ENCODE measurements at places on chromosomes 7 and 10. TPM values are rescaled to one million over a fixed set of nuclear protein-coding genes. Genes with fewer than 3 reads are reported as not detected.

DNA sequence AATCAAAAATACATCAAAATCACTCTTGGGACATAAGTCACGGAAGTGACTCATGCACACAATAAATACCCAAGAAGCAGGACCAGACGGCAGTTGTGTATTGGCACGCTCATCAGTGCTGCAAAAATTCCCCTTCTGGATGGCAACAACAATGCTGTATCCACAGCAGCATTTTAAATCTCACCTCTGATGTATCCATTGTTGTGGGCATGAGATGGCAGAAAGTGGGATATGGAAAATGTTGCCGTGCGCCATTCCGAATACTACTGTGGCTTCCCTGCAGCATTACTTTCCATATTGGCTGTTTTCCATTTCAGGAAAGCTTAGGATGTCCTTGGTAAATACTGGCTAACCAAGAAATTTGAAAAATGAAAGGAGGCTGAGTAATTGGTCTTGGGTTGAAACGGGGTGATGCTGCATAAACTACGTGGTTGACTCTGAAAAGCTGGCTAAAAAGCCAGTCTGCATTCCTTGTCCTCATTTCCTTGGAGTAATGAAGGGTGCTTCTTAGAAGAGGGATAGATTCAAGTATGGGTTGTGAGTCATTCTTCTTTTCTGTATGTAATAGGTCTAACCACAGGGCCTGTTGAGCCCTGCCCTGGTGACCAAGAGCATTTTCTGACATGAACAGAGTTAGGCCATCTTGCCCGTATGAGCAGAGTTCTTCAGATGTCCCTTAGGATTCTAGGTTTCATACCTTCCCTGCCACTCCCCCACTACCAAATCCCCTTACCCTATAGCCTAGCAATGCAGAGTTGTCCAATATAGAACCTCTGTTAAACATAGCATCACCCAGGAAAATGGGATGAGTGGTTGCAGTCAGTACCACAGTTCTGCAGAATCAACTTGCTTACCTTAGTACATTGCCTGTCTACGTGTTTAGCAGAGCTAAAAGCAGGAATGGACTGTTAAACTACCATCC is 36.3 kb upstream of the TOMM7 start:
- DNase-seq: no peak

- no peak for DNase-seq
Measured at GRCh38 chr10:78774614-78774998, 294.2 kb upstream of the ZMIZ1 start.

DNA sequence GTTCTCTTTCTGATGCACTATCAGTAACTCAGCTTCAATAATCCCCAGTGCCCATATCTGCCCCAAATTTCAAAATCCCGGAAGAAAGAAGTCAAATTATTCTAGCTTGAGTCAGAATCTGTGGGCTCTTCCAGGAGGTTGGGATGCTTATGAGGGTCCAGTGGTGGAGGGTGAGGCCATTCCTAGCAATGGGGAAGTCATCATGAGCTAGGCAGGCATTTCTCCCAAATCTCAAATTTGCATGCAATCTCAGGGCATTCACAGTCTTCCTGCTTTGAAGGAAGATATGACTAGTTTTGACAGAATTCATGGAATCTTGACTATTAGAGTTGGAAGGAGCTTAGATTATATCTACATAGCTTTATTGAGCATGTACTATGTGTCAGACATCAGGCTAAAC is 164.3 kb upstream of the AGK start:
- no peak for DNase-seq

- DNase-seq: no peak
Measured at GRCh38 chr7:22597844-22598243, 97.9 kb upstream of the STEAP1B start.

- DNase-seq: no peak
Measured at GRCh38 chr10:89080660-89081059, 90.1 kb downstream of the FAS start.

The ACTL6B gene
- not detected for total RNA-seq

DNA sequence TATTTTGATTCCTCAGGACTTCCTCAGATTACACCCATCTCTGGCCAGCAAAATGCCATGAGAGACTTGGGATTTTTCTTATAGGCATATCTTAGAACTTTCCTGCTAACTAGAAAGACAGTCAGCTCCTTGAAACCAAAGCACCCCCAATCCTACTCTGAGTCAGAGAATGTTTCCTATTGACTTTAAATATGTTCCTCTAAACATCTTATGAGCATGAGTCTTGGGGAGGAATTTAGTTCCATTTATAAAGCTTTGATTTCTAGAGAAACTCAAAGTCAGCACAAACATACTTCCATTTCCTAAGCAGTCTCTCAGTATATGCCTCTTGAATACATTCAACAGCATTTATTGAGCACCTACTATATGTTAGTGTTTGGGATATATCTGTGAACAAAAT is 128.5 kb downstream of the INHBA start:
- no peak for DNase-seq

DNA sequence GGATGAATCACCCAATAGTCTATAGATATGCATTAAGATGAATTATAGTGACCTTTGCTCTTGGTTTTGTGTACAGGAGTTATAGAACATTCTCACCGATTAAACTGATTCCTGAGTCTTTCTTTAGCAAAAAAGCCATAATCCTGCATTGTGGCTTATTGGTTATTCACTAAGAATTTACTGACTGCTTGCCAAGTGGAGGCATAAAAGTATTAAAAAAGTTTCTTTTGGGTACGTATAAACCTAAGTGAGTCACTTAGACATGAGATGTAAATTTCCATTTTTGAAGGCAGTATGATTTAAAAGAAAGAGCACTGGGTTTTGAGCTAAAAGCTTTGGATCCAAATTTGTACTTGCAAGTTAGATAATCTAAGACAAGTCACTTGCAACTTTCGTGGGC is 100.7 kb downstream of the CDK6 start:
- DNase-seq: peak; percentile 69

GRCh38 chr10:103231047-103231551 is 14.6 kb upstream of the RPEL1 start:
- peak; percentile 83 for DNase-seq

GRCh38 chr7:132402096-132402495 is 174.2 kb downstream of the PLXNA4 start:
- no peak for DNase-seq

- DNase-seq: no peak
Measured at GRCh38 chr7:158129037-158130022, 458.3 kb downstream of the PTPRN2 start.

The NUTM2D gene
- total RNA-seq: 1.7 TPM

DNA sequence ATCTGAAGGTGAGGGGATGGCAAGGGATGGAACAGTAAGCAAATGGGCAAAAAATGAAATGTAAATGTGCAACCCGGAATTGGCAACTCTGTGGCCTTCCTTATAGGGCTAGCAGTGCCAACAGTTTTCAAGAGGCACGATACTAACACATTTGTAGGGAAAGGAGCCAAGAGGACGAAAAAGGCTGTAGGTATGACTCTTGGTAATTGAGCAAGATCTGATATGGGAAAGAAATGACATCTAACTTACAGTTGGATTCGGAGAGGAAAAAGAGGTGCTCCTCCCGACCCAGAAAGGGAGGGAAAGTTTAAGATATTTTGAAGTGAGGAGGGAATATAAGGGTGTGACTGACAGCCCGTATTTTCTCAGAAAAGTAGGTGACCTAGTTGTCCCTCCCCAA is 2.1 kb upstream of the CREM start:
- DNase-seq: no peak

DNA sequence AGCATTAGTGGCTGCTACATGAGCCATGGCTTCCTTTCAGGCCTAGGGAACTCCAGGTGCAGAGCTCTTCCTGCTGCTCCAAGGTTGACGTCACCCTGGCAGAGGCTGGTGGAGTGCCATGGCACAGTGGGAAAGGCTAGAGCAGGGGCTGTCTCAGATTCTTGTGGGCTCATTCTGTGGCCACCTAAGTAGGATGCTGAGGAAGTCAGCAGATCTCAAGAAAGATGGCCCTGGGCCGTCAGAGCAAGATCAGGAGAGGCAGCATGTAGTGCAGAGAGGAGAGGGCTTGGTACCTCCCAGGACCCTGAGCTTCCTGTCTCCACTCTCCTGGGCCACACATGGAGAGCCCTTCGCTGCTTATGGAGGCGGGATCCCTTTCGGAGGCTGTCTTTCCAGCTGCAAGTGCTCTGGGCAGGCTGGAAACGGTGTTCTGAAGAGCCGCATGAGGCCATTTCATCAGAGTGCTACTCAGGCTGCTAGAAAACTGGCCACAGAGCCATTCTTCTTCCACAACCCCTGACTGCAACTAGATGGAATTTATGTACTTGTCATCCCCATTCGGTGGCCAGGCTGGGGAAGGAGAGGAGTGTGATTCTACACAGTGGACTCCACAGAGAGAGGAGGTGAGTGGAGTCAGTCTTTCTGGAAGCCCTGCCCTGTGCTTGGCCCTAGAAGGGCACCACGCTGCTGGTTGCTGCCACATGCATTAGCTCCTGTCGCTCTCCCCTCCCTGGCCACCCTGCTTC is 304.2 kb downstream of the RPS24 start:
- no peak for DNase-seq

- DNase-seq: no peak
Measured at GRCh38 chr7:118573085-118573484, 348.6 kb downstream of the ANKRD7 start.

The ELN gene
- total RNA-seq: 583 TPM

Data from umbilical cord (tissue), 2 donors.